Stimulated activated memory B cell treated with anti-CD40 and anti-IgM and Interleukin-4, amounts not matched to agents 10 μg/mL and 1 μg/mL and 100 μg/mL, for 72 hours (primary cell): ENCODE measurements at places on chromosomes 5 and 9.
A peak's percentile ranks its signal among the peaks of the same experiment; 100 is the strongest.

GRCh38 chr9:90124961-90125360 lies 517.7 kb downstream of the DIRAS2 start:
- no peak for ATAC-seq

- peak; percentile 45 for ATAC-seq
These were observed 274.2 kb upstream of the CCNH start for GRCh38 chr5:87686975-87687374.

GRCh38 chr9:101470929-101471328 lies 35.4 kb upstream of the ALDOB start:
- no peak for ATAC-seq

DNA sequence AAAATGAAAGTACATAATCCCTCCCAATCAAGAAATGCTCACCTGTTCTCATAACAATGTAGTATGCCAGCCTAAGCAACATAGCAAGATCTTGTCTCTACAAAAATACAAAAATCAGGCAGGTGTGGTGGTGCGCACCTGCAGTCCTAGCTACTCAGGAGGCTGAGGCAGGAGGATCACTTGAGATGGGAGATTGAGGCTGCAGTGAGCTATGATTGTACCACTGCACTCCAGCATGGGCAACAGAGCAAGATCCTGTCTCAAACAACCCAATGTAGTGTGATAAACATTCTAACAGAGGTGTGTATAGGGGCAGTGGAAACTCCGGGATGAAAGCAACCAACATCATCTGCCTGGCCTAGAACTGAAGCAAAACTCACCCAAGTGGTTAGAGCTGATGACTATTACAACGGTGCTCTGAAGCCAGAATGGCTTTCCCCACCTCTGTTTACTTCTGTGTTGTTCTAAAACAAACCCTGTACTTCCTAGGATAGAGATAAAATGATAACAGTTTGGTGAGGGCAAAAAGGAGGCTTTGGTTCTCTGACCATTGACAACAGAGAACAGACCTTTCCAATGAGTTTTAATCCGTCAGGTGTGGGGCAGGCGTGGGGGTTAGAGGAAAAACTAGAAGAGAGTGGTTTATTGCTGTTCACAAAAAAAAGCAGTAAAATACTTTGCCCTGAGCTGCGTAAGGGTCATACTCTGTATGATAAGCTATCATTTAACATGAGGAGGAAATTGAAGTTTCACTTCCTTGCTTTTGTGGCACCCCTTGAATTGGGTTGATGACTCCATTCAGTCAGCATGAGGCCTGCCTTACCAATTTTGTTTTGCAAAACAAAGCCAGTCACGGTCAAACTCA lies 18.9 kb downstream of the WNT8A start:
- ATAC-seq: peak; percentile 90

DNA sequence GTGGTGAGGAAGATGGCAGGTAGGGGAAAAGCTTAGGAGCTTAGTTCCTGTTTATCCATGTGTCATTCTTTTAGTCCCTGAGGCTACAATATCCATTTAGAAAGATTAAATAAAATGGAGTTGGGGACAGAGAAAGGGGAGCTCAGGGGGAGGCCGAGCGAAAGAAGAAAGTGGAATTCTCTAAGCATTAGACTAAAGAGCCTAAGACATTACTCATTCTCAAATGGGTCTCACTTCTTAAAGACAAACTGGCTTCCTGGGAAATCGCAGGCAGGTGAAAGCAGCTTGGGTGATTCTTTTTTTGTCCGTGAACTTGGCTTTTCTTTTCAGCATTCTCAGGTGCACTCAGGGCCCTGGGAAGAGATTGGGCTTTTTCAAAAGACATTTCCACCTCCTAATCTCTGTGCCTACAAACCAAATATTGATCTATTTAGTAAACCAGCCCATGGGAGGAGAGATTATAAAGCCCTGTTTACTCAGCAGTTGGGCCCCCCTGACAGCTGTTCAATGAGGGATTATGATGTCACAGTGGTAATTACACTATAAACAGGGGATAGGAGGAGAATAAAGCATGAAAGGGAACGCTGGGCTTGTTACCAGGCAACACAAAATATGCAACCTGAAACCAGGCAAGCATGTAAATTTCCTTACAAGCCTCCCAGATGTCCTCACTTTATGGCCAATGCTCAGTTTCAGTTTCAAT lies 584.0 kb downstream of the ACTL7B start:
- ATAC-seq: no peak

GRCh38 chr9:102054811-102055210 lies 316.4 kb upstream of the GRIN3A start:
- no peak for ATAC-seq

DNA sequence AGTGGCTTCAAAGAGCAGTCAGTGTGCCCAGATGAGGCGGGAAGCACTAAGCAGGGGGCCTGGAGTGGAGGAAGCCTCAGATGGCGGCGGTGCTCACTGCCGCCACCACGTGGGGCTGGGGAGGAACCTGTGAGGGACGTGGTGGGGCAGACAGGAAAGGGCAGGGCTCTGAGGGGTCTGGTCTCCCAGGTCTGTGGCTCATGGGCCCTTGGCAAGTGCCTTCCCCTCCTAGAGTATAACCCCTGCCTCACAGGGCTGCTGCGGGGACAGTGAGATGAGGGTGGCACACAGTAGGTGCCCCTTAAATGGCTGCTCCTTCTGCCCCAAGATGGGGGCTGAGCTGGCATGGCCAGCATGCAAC lies 26.6 kb downstream of the NR5A1 start:
- ATAC-seq: no peak

DNA sequence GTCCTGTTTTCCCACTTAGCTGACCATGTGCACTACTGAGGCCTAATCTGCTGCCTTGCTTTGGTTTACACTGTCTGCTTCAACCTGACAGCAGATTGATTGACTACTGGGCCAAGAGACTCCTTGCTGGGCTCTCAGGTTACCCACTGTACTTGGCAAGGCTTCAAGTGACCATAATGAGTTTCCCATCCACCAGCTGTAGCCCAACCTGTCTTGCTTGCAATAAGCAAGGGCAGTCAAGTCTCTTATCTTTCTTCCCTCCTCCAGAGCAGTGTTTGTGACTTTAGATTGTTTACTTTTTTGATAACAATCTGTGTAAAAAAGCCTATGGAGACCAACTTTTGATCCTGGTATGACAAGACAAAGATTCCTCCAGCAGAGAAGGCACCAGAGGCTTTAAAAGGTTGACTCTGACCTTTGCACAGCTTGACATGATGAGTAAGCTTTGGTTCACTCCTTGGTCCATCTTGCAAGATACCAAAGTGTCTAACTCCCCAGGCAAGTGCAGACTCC lies 912.3 kb upstream of the SEMA6A start:
- no peak for ATAC-seq

- no peak for ATAC-seq
These were observed 23.3 kb upstream of the TRIM14 start for GRCh38 chr9:98142182-98142907.

DNA sequence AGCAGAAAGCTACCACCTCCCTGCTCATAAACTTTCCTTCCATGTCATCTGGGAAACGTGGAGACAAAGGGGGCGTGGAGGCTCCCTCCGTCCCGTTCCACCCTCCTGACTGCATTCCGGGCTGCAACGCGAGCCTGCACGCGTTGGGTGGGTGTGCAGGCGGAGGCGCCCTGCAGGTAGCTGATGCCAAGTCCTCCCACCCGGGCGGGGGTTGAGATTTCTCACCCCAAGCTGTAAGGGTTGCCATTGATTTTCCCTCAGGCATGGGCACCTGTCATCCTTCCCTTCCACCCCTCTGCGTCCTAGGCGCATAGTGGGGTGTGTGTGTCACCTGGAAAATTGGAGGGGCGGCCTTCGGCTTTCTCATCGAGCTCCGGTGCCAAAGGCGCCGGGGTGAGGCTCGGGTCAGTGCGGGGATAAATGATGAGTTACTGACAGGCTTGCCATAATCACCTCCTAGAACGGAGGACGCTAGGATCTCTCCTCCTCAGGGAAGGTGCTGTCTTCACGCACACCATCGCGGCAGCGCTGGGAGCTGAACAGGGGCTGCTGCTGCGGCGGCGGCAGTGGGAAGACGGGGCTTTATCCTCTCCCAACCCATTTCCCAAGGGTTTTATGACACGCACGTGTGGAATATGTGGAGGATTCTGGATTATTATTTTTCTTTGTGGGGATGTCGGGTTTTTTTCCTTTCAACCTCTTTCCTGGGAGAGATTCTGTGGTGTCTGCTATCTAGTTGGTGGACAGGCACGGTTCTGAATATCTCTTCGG lies 973 bp downstream of the PLPPR1 start:
- ATAC-seq: no peak

- no peak for ATAC-seq
These were observed 104.3 kb downstream of the PIK3R1 start for GRCh38 chr5:68319706-68320412.

- no peak for ATAC-seq
These were observed 408.4 kb downstream of the PDE4D start for GRCh38 chr5:59485107-59485506.

DNA sequence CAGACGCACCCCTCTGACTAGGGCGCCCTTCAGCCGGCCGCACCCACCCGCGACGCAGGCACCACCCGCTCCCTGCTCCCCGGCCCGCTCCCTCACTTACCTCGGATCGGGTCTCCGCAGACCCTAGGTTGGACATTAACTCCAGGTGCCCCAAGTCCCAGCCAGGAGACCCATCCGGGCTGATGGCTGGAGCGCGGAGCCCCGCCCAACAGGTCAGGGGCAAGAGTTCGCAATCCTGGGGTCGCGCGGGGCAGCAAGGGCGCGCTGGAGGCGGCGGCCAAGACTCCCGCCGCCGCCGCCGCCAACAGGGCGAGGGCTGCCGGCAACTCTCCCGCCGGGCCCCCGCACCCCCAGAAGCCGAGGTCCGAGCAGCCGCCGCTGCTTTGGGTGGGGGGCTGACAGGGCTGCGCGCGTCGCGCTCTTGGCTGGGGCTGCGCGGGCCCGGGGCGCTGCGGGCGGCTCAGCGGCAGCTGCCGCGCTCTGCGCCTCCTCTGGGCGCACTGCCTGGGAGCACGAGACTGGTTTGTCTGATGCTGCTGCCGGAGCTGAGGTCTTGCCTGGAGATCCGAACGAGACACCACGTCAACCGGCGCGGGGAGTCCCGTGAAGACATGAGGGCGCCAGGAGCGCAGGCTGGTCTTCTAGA lies at the start of gene GDNF:
Gene GDNF (minus strand): TSS at position 635 of the 646 bp plus-strand sequence. CDS start 5,245 bp downstream, outside the sequence.
- ATAC-seq: no peak

DNA sequence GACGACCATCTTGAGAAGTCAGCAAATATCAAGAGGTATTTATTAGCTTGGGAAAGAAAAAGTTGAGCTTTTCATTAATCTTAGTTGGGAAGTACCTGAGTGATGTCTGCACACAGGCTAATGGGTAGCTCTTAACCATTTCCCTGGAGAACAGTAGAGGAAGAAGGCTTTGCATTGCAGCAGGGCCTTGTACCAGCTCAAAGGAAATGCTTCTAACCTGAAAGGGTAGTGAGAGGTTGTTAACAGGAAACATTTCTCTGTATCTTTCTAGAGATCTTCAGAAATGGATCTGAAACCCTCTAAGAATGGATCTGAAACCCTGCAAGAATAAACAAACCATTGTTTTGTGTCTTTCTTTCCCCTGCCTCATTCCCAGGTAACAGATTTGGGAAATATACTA lies 393.3 kb downstream of the PLK2 start:
- no peak for ATAC-seq

DNA sequence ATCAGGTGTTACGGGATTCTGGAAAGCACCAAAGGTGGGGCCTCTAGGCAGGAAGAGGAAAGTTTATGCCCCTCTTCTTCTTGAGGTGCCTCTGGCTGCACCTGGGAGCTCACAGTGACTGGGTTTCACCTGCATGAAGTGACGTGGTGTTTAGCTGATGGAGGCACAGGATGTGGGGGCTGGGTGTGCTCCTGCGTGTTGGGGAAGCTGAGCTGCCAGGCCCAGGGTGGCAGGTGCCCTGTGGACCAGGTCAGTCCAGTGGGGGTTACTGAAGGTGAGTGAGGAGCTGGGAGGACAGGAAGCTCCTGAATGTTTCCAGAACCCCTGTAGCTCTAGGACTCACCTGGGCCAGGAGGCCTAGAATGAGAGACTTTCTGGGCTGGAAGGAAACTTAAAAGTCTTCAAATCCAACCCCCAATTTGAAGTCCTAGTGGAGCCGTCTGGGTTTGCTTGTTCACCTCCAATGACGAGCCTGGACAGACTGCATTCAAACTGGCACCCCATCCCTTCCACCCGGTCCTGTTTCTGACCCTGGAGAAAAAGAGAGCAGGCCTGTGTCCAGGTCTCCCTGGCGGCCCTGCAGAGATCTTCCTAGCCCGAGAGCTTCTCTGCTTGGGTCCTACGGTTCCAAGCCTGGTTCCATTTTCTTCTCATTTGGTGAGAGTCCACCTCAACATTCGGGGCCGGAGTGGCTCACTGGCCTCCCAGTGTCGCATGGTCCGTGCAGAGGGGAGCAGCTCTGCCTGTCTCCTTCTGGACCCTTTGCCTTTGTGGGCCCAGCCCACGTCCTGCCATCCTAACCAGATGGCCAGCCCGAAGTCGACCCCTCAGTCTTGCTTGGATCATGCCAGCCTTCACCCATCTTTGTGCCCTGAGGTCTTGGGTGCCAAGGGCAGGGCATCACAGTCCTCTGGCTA lies 22.3 kb downstream of the TRAF1 start:
- ATAC-seq: peak; percentile 78

- ATAC-seq: no peak
These were observed 483 bp downstream of the G3BP1 start for GRCh38 chr5:151772029-151772845.

DNA sequence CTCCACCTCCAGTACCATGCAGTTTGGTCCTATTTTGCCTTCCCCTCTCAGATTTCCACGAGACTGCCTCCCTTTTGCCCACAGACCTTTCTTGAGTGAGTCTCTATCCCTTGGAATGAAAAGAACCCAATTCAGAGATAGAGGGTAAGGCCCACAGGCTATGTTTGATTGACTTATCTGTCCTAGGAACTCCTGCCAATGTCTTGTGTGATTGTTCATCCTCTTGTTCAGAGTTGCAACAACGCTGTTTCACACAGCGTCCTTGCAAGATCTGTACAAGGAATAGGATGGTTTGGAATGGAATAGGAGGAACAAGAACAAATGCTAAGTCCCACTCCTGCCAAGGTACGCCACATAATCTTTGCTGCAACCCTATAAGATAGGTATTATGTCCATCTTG lies 142.2 kb upstream of the ABCA1 start:
- no peak for ATAC-seq

DNA sequence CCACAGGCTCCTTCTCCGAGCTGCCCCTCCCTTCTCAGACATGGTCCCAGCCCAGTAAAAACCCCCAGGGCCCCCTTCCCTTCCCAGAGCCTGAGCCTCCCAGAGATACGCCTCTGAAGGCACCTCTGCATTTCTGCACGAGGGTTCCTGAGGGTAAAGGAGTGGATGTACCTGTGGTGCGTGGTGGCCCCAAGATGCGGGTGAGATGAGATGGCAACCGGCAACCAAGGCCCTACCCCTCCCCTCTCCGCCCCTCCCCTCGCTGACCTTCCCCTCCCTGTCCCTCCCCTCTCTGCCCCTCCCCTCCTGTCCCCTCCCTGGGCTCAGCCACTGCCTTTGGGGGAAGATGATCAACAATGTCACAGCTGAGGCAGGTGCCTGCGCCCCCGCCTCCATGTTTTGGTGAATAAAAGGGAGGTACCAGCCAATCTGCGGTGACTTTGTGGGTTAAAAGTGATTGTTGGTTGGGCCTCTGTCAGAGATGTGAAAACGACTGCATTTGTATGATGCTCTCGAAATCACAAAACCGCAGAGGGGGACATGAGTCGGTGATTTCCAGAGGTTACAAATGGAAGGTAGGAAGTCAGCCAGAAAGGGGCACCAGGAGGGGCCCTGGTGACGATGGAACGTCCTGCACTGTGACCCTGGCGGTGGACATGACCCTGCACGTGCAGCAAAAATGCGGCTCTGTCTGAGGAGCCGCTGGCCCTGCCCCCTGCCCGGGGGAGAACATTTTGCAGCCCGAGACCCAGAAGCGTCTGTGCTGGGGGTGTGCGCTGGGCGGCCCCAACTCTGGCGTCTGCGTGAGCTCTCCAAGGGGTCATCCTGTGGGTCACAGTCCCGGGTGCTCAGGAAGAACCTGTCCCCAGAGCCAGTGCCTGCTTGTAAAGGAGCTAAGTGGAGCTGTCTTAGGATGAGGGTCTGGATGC lies 3.7 kb downstream of the LCN9 start:
- no peak for ATAC-seq
